ENCODE measurements at places on chromosomes 12 and 14.
A peak's percentile ranks its signal among the peaks of the same experiment; 100 is the strongest.

- DNase-seq = no peak
Observed at GRCh38 chr12:107650977-107651376, 34.6 kb upstream of the PWP1 start.

GRCh38 chr12:112161711-112162110 is 36.4 kb downstream of the TRAFD1 start:
- no peak for DNase-seq

GRCh38 chr12:108495054-108495453 is 20.0 kb upstream of the FICD start:
- DNase-seq = no peak

DNA sequence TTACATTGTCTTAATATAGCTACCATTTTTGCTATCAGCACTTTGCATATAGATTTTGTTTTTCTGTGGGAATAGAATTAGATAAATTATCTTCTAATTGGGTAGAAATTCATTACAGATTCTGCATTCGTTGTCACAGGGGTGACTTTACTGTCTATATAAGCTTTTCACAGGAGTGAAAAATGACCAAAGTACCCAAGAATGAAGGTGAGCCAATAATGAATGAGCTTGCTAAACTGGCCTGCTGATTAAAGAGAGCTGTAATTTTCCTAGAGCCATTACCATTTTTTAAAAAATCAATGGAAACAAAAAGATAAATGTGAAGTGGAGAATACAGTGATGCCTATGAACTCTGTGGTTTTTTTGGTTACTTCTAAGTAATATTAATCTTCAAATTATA is 504.6 kb downstream of the RPL10L start:
- DNase-seq = no peak

GRCh38 chr12:50057896-50058670 is 687 bp downstream of the ASIC1 start:
- DNase-seq = no peak

DNA sequence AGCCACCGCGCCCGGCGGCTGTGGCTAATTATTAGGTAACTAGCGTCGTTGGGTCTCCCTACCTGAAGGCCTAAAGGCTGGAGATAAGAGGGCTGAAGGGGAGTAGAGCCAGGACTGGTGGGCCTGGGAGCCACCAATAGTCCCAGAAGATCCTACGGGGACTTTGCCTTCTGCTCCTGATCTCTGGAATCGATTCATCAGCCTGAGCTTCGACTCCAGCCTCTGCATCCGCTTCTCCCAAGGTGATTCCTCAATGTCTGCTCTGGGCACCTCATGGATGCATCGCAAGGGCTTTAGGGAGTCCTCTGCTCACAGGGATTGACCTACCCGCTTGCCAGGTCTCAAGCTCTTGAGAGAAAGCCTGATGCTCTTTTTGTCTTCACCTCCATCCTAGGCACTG is 14.7 kb upstream of the KDM2B start:
- DNase-seq = no peak

GRCh38 chr12:86917121-86917520 is 660.9 kb upstream of the MGAT4C start:
- DNase-seq = no peak

GRCh38 chr12:117360551-117361346 is 677 bp downstream of the NOS1 start:
- no peak for DNase-seq

DNA sequence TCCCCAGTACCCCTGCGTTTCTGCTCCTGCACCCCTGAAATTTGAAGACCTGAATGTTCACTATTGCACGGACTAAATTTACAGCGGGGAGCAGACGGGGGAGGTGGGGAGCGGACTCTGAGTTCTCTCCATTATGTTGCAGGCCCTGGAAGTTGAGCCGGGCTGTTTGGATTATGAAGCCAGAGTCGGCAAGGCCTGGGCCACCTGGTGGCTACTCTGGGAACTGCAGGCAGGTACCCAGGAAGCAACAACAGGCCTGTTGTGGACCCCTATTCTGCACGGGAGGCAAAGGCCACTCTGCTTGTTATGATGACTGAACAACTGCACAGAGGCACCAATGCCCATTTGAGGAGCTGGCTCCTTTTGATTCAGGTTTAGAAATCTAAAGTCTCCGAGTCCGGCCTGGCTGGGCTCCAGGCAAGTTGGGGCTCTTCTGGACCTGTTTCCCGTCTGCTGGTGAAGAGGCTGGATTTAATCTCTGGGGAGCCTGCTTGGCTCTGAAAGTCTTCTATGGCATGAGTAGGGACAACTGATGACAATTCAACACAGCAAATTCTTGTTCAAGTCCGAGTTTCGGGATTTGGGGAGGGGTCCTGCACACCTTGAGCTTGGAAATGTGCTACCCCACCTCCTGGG is 34.1 kb upstream of the FAM181A start:
- peak; percentile 75 for DNase-seq

DNA sequence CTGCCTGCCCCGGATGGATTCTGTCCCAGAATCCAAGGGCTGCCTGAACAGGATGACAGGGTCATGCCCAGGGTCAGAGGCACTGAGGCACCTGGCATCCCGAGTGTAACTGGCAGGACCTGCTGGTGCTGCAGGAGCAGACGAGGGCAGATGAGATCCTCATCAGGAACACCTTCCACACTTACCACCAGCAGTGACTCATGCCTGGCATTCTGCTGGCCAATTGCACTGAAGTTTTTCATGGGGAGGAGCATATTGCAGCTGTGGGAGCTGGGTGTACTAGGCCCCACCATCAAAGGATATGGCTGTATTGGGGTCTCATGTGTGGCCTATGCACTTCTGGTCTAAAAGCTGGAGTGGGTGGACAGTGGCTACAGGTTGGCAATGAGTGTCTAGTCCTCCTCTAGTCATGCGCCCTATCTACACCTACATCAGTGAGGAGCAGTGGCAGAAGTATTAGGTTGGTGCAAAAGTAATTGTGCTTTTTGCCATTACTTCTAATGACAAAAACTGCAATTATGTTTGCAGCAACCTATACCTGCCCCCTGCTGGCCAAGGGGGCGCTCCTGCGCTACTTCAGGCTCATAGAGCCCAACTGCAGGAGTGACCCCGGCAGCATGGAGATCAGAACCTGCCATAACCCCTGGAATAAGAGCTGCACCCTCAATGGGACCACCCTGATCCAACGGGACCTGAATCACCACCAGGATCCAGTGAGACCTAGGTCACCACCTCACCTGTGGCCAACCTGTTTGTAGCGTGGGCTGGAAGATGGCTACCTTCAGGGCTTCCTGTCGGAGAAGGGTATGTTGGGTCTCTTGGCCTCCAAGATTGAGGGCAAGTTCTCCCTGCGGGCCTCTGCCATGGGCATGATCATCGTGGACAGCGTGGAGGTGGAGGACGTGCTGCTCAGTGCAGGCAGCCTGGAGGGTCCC is 8.0 kb upstream of the C12orf42 start:
- no peak for DNase-seq
